IgD-negative memory B cell (primary cell): ENCODE measurements at places on chromosomes 3 and 15. TPM values are rescaled to one million over a fixed set of nuclear protein-coding genes. Genes with fewer than 3 reads are reported as not detected.

The AZI2 gene
- polyA plus RNA-seq, result 19.7 TPM

The IL5RA gene
- 2.8 TPM for polyA plus RNA-seq

The RAB27A gene
- polyA plus RNA-seq, result 15.3 TPM

The SLC6A1 gene
- polyA plus RNA-seq, result not detected

The IL17RE gene
- not detected for polyA plus RNA-seq

The BOC gene
- 0.70 TPM for polyA plus RNA-seq
